ENCODE measurements at places on chromosomes 16 and 17.

DNA sequence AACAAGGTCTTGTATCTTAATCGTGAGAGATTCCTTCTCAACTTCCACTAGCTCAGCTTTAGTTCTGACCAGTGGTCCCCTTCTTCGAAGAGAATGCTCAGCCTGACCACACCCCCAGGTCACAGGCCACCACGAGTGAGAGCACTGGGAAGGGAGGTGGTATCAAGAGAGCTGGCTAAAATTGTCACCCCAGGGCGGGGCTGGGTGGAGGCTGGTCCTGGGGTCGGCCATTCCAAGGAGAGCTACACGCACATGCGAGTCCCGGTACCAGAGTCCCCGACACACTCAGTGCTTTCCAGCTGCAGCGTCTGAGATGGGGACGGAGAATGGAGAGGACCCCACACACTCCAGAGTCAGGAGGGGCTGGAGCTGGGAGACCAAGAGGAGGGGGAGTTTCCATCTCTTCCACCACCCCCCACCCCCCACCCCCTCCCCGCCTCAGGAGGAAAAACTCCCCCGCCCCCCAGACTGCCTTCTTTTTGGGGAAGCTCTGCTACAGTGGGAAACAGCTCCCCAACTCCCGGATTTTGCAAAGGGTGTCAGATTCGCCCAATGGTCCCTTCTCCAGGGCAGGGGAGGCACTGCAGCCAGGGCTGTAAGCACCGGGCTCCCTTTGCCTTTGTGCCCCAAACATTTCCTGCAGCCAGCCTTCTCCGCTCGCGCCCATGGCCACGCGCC, 1.6 kb downstream of the C1QL1 start:
- no peak for DNase-seq

DNA sequence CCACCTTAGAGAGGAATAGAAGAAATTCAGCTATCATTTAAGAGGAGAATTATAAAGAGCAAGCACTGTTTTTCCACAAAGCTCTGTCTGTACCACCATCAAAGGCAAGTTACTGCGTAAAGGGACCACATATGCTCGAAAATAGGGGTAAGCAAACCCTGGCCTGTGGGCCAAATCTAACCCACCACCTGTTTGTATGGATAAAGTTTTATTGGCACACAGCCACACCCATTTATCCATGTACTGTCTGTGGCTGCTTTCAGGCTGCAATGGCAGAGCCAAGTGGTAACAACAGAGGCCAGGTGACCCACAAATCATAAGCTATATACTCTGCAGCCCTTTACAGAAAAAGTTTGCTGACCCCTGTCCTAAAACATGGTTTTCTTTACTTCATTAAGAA, 180.3 kb downstream of the MRTFB start:
- DNase-seq = no peak

GRCh38 chr16:17330044-17330443, 140.7 kb downstream of the XYLT1 start:
- DNase-seq = no peak

- no peak for DNase-seq
Observed at GRCh38 chr17:71633391-71633849, 487.4 kb upstream of the SOX9 start.

GRCh38 chr17:40230670-40231069, 11.6 kb downstream of the WIPF2 start:
- DNase-seq = no peak

DNA sequence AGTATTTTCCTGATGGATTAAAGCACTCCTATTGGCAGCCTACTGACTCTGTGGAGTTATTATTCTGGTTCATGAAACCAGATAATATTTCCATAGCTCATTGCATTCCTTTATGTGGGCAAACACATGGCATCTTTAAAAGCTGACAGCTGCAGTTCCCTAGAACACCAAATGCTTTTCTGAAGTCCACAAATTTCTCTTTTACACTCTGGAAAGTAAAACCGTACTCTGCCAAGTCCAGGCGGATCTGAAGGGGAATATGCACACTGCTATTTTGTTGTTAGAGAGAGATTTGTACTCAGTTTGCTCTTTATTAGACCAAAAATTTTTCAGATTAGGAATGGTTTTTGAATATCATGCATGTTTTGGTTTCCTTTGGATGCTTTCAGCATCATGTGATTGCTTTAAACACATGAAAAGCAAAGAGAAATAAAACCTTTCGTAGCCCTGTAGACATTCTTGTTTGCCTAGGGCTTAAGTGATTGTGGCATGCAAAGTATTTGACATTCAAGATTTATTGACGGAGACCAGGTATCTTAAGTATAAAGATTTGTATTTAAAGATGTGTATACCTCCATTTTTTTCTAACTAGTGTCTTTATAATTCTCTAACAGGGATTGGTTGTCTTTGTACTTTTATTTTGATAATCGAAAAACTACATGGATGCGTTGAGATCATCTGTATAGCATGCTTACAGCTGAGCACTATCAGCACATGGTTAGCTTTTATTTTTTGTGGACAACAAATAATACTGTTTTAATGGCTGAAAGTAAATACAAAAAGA, 19.5 kb downstream of the SEC14L1 start:
- no peak for DNase-seq

GRCh38 chr16:23072769-23073549, 76.3 kb downstream of the USP31 start:
- no peak for DNase-seq

GRCh38 chr17:28182559-28182958, 136.4 kb upstream of the TMEM97 start:
- no peak for DNase-seq

DNA sequence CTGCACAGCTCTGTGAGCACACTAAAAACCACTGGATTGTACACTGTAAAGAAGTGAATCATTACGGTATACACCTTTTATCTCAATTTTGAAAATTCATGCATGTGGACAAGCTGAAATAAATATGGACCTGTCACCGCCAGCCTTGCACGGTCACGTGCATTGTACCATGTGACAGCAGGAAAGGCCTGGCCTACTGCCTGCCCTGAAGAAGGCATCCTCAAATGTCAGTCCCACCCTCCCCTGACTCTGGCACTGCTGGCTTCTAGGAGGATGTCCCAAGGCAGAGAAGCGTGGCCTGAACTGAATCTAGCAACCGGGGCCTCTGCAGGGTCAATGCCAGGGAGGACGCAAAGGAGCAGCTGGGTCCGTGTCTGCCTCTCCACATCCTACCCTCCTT, 34.6 kb downstream of the SLC38A8 start:
- DNase-seq = no peak

DNA sequence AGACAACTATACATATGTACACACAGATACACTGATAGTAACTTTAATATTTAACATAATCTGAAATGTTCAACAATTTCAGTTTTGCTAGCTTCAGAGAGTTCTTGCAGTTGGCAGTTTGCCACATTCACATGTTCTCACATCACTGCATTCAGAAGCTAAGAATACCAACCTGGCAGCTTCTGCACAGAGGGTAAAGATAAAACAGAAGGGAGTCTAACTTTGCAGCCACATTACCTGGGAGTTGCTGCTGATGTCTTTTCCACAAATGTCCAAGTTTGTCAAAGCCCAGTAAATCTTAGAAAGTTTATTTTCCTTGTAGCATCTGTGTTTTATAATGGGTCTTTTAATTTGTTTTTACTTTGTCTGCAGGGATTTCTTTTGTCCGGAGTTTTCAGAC, 332.0 kb downstream of the BCAS3 start:
- no peak for DNase-seq

DNA sequence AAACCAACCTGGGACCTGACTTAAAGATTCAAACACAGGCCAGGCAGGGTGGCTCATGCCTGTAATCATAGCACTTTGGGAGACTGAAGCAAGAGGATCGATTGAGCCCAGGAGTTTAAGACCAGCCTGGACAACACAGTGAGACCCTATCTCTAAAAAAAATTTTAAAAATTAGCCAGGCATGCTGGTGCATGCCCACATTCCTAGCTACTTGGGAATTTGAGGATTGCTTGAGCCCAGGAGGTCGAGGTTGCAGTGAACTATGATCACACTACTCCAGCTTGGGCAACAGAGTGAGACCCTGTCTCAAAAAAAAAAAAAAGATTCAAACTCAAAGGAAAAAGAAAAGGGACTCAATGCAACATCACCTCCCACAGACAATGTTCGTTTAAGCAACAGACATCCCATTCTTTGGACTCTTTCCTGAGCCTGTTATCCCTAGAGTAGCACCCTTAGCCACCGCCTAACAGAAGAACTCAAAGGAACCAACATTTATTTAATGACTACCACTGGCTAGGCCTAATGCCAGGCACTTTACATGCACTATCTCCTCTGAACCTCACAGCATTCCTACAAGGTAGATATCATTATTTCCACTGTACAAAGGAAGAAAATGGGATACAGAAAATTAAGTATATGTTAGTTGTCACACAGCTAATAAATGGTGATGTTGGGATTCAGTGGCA, 12.7 kb downstream of the MYO18A start:
- no peak for DNase-seq

- no peak for DNase-seq
Observed at GRCh38 chr17:72359811-72360210, 239.0 kb downstream of the SOX9 start.

GRCh38 chr16:50800074-50800473, 58.2 kb downstream of the CYLD start:
- no peak for DNase-seq

DNA sequence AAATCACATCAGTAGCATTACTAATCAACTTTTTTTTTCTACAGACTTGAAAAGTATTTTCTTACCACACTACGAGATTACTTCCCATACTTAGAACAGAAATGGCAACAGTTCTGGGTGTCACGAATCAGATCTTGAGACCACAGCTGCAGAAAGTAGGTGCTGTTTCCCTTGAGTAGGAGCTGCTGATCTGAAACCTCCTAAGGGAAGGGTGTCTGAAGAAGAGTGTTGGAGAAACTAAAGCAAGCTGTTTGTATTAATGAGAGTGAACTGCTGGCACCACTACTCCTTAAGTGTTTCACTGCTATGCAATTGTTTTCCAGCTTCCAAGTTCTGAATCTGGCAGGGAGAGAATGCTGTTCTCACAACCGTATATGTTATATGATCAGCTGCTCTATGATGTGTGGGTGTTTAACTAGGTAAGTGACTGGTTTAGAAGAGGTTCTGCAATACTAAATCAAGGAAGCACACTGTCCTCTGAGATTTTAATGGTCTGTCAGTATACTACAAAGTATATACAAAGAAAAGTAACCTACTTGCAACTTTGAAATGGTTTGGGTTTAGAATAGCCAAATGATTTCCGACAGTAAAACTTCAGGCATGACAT, 3.3 kb downstream of the ZNF652 start:
- DNase-seq = no peak

DNA sequence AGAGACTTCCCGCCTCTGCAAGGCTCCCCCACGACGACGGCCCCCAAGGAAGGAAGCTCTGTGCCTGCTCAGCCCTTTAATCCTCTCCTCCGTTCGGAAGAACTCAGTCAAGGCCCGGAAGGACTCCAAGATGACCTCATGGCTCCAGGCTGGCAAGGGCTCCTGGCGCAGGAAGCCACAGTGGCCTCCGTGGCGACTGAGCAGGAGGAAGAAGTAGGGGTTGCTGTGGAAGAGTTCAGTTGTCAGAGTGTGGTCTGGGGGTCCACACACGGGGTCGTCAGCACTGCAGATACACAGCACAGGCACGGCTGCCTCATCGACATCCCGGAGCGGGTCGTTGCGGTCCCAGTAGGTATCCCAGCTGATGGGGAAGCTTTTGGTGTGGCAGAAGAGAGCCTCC, 4.2 kb downstream of the ABHD15 start:
- DNase-seq = no peak

DNA sequence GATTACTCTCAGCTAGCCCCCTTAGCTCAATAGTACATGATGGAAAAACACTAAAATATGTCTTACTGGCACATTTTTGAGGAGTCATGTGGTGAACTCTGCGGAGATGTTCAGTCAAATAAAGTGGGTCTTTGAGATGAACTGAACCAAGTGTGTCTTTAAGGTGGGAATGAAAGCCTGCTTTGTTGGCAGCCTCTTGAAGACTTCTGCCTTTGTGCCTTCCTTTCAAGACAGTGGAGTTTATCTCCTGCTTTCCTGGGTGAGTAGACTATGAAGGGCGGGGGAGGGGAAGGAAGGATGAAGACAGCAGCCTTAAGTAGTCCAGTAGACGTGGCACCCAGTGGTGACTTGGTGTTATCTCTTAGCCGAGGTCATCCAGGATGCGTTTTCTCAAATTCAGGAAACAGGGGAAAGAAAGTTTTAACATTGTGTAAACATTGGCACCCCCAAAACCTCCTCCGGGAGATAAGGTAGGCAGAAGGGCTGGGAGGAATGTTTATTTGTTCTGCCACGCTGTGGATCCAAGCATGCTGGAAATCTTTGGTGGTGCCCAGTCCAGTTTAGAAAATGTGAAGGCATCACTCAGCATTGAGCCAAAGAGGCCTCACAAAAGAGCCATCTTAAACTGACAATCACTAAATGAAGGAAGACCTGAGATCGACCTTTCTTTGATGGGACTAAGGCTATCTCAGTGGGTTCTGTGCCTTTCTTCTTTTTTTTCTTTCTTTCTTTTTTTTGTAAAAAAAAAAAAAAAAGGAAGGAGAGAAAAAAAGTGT, 220.6 kb downstream of the FTO start:
- no peak for DNase-seq

DNA sequence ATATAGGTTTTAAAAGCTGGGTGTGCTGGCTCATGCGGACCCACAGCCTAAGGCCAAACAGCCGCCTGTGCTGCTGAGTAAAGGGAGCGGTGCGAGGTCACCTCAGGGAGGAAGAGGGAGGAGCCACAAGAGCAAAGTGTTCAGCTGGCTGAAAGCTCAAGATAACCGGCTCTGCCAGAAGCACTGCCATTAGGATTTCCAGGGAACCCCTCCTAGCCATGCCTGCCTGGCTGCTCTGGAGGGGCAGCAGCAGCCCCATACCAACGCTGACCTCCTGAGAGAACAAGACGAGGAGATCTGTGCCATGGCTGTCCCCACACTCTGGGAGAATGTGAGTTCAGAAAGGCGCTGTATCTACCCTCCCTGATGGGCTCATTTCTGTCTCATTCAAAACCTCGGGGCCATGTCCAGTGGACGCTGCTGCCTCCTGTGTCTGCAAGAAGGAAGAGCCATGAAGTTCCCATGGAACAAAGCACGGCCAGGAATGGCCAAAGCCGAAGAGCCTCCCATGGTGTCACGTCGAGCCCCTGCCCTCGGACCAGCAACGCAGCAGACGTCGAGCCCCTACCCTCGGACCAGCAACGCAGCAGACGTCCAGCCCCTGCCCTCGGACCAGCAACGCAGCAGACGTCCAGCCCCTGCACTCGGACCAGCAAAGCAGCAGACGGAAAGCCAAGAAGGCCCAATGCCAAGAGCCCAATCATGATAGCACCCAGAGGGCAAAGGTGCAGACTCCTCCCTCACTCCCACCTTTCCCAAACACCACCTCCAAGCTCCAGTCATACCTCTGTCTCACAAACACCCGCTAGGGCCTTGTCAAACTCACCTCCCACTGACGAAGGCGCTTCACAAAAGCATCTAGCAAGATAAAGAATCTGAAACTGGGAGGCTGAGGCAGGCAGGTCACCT, 107.0 kb downstream of the ANKRD11 start:
- no peak for DNase-seq

- no peak for DNase-seq
Observed at GRCh38 chr17:49333804-49334203, 28.2 kb downstream of the ZNF652 start.

GRCh38 chr17:5000237-5000639, 2.5 kb downstream of the KIF1C start:
- DNase-seq = no peak

- no peak for DNase-seq
Observed at GRCh38 chr16:79202977-79203376, 397.6 kb downstream of the MAF start.
